Fibroblast of skin of right biceps (primary cell): ENCODE measurements at places on chromosomes 7 and 10.
A peak's percentile ranks its signal among the peaks of the same experiment; 100 is the strongest.

- peak; percentile 5 for DNase-seq
Observed at GRCh38 chr10:26437637-26438461, at the start of gene APBB1IP. APBB1IP (plus strand) TSS chr10:26438341; CDS start chr10:26492327, 53,986 bp downstream.

- peak; percentile 40 for DNase-seq
Observed at GRCh38 chr7:100547872-100548271, 8.9 kb downstream of the AGFG2 start.

DNA sequence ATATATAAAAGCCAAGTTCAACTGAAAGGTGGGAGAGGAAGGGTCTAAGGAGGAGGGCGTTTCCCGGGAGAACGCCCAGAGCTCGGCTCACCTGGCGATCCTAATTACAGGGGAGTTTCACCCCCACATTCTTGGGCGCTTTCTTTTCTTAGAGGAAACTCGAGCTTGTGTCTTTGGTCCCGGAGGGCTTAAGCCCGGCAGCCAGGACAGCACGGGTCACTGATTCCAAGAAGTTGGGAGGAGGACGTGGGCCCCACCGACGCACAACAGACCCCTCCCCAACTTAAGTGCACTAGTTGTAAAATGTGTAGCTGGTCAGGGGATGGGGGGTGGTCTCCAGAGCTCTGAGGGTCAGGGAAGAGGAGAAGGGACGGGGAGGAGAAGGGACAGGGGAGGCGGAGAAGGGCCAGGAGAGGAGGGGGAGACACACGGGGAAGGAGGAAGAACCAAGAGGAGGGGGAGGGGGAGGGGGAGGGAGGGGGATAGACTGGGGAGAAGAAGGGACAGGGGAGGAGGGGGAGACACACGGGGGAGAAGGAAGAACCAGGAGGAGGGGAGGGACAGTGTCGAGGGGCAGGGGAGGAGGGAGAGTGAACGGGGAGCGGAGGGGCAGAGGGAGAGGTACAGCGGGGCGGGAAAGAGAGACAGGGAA is 874 bp downstream of the BAIAP2L1 start:
- DNase-seq, result peak; percentile 71

GRCh38 chr7:97845622-97846203 is 26.5 kb downstream of the ASNS start:
- peak; percentile 10 for DNase-seq

DNA sequence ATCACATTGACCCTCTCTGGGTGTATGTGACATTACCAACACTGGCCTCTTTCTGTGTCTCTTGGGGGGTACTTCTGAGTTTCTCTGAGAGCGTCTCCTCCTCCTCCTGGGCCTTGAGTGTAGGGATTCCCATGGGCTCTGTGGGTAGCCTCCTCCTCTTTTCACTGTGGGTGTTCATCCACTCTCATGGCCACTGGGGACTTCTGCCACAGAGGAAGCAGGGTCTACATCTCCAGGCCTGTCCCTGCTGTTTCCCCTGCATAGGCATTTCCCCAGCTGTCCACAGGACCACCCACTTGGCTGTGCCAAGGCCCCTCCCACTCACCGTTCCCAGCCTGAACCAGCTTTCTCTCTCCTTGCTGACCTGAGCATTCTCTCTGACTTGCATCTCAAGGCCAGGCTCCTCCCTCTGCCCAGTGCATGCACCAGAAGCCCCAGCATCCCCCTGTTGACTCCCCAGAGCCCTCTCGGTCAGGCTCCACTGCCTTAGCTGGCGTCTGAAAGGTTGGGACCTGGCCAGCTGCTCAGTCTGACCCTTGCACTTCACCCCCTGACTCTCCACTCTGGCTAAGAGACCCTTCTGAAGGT is 487.6 kb downstream of the GLRX3 start:
- no peak for DNase-seq

DNA sequence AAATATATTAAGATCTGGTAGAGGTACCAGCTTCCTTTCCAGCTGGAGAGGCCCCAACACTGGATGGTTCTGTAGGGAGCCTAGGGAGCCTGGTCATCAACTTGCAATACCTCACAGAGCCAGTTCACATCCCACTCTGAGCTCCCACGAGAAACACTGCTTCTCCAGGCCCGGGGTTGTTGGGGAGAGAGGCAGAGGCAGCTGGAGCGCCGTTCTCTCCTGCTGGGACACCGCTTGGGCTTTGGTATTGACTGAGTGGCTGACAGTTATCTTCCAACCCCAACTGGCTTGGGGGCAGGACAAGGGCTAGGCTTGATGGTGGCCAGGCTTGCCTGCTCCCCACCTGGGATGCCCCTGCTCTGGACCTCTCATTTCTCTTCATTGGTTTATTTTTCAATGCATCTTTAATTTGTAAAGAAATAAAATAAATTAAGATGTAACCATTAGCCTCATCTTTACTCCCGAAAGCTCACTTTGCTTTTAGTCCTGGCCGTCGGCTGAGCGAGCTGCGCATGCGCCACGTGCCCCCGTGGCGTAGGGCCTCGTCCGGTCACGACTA is 10.0 kb upstream of the CHCHD1 start:
- DNase-seq, result no peak
